Endothelial cell (in vitro differentiated cells): ENCODE measurements at places on chromosomes 6 and 20.

GRCh38 chr6:127519469-127519785 is 292 bp upstream of the MTCL3 start:
- no peak for DNase-seq

GRCh38 chr6:31901953-31902643 is at the start of gene ZBTB12:
Gene ZBTB12 (minus strand): TSS chr6:31902086. CDS start chr6:31901305, 781 bp downstream.
- peak; percentile 71 for DNase-seq

- DNase-seq: no peak
Measured at GRCh38 chr6:128139519-128139918, 238.7 kb upstream of the THEMIS start.

DNA sequence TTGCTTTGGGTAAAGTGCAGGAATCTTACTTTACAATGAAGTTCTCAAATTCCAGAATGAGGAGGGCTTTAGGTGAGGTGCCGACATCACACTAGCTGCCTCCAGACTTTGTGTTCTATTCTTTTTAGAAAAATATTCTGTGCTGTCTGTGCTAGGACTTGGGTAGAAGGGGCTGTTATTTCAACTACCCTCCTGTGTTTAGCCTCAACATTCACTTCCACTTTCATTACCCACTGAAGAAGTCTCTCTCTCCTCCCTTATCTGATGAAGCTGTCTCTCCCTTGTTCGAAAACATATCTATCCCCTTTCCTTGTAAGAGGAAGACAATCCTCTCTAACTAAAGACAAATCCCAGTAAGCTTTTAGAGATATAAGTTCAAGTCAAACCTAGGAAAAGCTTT is 25.0 kb upstream of the BRPF3 start:
- no peak for DNase-seq

- peak; percentile 46 for DNase-seq
Measured at GRCh38 chr20:32189691-32190615, 17.6 kb downstream of the PLAGL2 start.

- DNase-seq: no peak
Measured at GRCh38 chr6:155968921-155969320, 513.3 kb upstream of the NOX3 start.

DNA sequence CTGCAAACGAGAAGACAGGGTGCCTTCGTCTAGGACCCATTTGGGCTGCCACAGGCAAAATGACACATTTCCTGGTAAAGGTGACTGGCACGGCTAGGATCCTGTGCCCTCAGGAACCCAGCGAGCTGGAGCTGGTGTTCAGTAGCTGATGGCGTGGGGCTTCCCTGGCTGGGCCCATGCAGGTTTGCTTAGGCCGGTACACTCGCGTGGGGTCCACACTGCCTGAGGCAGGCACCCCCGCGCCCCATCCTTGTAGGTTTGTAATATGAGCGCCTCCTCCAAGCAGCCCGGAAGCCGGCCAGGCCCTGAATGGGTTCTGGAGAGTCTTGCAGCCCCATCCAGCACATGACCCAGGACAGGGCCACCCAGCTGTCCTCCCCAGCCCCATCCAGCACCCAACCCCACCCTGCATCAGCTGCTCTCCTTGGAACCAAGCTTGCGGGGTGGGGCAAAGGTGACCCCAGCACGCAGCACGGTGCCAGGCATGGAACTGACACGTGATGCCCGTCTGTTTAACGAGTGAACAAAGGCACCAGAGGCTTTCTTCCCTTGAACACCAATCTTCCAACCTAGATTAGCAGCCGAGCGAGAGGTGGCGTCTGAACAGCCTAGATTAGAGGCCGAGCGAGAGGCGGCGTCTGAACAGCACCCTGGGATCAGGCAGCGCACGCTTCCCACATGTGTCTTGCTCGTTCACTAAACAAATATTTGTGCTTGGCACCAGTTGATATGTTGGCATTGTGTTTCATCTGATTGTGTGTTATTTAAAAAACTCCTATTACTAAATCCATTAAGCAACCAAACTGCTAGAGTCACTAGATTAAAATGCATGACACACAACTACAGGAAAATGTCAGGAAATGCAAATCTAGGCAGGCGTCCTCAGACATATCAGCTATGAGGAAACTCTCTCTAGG is 112.1 kb downstream of the DLL1 start:
- no peak for DNase-seq

DNA sequence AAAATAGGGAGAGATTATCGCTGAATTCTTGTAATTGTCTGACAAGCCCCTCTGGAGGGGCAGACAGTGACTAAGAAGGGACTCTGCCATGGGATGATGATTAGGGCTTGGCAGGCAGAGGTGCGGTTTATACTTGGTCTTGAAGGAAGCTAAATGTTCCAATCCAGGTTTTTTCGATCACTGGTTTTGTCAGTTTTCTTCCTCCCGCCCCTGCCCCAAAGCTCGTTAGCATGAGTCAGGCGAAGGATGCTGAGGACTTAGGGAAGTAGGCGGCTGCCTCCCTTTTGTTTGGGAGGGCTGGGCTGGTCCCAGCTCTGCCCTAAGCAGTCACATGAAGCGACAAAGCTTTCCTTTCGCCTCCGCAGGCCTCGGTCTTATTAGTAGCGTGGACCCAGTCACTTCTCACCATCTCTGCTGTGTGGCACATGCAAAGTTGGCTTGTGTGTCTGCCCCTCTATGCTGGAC is 314.2 kb downstream of the CDC5L start:
- DNase-seq: no peak

DNA sequence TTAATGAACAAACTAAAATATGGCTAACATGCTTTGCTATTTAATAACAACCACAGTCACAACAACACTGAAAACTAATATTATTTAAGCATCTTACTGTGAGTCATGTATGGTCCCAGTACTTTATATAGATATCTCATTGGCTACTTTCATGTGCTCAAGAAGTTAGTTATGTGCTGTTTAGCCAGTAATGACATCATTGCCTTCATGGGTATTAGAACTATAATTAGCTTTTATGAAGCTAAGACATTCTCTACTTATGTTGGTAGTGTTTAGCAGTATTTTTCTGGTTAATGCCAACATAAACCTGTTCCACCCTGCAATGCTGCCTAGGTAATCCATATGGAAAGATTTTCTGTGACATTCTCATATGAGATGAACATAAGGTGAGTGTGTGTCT is 56.1 kb downstream of the ADGRG6 start:
- DNase-seq: no peak

DNA sequence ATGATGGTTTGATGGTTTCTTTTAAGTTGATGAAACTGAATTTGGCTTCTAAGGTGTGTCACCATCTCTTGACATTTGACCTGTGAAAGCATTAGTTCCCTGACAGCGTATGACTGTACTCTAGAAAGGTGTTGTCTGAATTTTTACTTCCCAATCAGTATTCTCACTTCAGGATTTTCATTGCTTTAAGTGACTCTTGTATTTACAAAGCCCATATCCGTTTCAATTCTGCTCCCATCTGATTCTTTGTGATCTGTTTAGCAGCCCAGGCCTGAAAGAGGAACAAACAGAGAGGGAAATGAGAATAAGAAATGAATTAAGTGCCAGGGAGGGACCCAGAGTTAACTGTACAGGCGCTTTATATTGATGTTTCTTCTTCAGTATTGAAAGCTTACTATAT is 73.7 kb downstream of the FARS2 start:
- no peak for DNase-seq

DNA sequence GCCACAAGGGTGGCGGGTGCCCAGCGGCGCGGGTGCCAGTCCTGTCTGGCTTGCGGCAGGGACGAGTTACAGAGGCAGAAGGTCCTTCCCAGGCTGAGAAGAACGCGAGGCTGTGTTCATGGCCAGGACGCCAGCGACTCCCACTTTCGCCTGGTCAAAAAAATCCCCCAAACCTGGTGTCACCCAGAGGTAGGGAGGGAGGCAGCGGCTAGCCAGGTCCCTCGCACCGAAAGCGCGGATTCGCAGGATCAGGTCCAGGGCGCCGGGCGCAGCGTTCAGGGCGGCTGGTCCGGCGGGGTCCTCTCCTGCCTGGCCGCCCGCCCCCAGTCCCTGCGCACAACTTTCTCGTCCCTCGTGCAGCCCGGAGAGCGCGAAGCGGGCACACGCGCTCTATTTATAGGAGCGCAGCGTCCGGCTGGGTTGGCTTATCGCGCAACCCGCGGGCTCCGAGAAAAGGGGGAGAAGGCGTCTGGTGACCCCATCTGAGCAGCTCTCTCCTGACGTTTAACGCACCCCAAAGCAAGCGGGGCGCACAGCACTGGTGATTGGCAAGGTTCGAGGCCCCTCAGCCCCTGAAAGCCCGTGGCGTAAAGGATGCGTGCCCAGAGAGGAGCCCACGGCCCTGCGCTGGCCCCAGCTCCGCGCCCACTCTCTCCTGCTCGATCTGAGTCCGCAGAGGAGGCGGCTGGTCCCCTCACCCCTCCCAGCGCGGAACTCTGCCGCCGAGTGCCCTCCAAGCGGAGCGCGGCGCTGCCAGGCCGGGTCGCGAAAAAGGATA is 519 bp downstream of the CBLN4 start:
- DNase-seq: no peak

DNA sequence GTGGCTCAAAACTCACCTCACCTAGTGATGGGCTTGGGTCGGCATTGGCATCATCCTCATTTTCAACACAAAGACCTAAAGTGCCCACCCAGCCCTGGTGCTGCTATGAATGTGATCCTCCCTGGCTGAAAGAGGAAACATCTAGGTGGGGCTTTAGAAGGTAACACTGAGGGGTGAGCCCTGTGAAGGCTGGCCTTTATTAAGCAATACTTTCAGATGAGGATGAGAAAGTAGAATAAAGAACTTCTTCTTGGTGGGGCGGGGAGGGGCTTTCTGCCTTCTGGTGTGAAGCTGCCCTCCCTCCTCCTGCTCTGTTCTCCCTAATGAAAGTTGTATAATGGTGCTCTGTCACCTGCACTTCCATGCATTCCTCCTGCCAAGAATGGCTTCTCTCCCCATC is 133.0 kb upstream of the TRAF3IP2 start:
- no peak for DNase-seq

- DNase-seq: no peak
Measured at GRCh38 chr6:133805876-133806275, 83.0 kb upstream of the TCF21 start.

DNA sequence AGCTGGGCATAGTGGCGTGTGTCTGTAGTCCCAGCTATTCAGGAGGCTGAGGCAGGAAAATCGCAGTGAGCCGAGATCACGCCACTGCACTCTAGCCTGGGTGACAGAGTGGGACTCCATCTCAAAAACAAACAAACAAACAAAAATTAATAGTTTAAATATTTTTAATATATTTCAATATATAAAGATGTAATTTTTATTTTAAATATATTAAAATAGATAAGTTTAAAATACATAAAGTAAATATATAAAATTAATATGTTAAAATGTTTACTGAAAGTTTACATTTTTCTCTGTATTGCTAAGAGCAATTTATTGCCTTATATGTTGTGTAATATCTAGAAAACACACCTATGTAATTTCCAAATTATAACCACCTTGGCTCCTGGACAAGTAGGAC is 44.7 kb upstream of the ESR1 start:
- DNase-seq: no peak

DNA sequence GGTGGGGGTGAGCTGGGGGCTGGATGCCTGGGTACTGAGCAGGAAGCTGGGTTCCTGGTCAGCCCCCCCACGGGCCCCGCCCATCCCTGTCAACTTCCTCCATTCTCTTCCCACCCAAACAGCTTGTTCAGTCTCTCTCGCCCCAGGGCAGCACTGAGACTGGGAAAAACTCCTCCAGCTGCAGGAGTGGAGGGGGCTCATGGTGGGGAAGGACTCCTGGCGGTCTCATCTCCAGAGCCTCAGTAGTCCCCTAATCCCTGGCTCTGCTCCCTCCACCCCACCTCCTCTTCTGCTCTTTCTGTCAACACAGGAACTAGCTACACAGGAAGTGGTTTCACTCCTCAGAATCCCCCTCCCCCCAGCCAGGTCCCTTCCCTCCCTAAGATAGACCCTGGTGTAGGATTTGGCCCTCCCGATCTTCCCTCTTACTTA is at the start of gene GPSM3:
TSS of gene GPSM3 (minus strand) at position 36 of the 432 bp plus-strand sequence. CDS start 130 bp downstream, outside the sequence.
- DNase-seq: peak; percentile 52

- DNase-seq: no peak
Measured at GRCh38 chr6:163588220-163588919, 173.9 kb downstream of the QKI start.

DNA sequence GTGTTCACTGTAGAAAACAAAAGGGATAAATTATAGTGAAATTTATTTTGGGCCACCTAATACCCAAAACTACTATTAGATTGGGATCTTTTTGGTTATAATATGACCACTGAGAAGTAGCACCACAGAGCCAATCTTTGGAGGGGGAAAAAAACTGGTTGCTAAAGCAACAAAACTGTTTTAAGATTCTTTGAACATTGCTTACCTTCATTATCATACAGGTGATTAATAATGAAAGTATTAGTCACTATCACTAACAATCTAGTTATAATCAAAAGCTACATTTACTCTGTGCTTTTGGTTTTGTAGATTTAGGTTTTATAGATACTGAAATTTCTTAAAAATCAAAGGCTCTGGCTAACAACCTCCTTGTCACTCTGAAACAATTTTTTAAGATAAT is 31.7 kb downstream of the STX7 start:
- DNase-seq: no peak

DNA sequence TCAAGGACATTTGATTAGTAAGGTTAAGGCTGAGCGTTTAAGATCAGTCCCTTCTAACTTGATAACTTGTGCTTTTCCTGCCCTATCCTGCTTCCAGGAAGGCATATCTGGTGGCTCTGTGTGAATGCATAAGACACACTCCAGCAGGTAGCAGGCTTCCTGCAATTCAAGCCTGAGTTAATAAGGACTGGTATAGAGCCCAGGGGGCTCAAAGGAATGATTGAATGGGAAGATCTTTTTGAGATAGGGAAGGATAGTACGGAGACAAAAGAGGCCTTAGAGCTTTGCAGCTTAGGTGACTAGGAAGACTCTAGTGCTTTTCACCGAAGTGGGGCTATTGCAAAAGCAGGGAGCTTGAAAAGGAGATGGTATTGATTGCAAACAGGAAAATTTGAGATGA is 307.1 kb downstream of the GRIK2 start:
- DNase-seq: no peak

- DNase-seq: no peak
Measured at GRCh38 chr6:148713921-148714320, 32.9 kb upstream of the UST start.

DNA sequence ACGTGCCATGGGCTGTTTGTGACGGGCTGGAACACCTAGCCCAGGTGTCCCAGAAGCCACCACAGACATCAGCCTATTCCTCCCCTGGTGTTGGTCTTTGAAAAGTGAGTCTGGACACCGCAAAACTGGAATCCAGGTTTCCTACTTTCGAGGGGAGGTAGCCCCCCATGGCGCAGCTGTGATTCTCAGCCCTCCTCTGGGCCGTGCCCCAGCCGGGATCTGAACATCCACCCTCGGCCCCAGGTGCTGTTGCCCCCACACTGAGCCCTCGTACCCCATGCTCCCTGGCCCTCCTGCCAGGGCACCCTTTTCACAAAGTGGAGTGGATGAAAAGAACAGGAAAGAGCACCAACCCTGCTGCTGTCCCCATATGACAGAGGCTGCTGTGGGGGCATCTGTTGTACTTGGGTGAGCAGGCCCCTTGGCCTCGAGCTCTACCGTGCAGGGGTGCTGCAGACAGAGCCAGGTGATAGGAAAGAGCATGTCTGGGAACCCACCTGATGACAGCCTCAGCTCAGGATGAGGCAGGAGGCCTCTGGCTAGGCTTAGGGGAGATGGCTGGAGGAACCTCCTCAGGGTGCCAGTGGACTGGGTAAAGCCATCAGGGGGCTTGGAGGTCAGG is 18.8 kb upstream of the MAS1L start:
- no peak for DNase-seq

- no peak for DNase-seq
Measured at GRCh38 chr6:2168480-2168879, 76.9 kb downstream of the GMDS start.
